Stimulated activated naive CD8-positive, alpha-beta T cell treated with anti-CD3 and anti-CD28 coated beads, Interleukin-15, Interleukin-2, amounts not matched to agents 100 U/mL and 50 U/mL, for 24 hours (primary cell): ENCODE measurements at places on chromosomes 4 and X.

- DNase-seq: no peak
Measured at GRCh38 chr4:113893546-113893945, 85.9 kb downstream of the ARSJ start.

GRCh38 chr4:8297691-8298485 is 28.3 kb downstream of the HTRA3 start:
- DNase-seq: no peak

DNA sequence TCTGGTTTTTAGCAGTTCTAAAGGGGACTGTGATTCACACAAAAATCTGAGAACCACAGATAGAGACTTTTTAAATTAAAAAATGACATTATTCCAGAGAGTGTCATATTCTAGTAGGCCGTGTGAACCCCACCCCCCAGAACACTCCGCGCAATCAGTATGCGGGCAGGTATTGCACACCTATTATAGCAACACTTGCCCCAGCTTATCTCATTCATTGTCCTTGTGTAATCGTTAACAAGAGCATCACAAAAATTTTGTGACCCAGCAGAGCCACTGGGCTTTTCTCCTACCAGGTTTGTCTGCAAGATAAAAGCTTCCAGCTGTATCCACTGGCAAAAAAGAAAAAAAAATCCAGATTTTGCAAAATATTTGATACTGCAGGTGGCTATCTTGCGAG is 394.1 kb upstream of the SMIM31 start:
- no peak for DNase-seq

- DNase-seq: no peak
Measured at GRCh38 chrX:152450076-152450475, 1.0 kb downstream of the GABRA3 start.

DNA sequence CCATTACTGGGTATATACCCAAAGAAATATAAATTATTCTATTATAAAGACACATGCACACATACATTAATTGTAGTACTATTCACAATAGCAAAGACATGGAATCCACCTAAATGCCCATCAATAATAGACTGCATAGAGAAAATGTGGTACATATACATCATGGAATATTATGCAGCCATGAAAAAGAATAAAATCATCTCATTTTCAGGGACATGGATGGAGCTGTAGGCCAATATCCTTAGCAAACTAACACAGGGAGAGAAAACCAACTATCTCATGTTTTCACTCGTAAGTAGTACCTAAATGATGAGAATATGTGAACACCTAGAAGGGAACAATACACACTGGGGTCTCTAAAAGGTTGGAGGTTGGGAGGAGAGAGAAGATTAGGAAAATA is 86.0 kb upstream of the GALNTL6 start:
- DNase-seq: no peak

DNA sequence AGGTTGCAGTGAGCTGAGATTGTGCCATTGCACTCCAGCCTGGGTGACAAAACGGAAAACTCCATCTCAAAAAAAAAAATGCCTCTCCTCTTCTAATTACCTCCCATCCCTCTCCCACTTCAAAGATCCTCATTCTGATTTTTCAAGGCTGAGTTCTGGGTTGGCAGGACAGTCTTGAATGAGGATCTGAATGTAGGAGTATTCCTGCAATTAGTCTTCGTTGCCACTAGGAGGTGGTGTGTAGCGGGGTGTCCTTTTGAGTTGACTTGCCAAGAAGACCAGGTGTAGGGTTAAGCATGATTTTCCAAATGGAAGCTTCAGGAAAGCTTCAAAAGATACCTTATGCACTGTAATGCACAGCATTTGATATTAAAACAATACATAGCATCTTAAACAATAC is 169.9 kb downstream of the ASMT start:
- DNase-seq: no peak

GRCh38 chr4:138573246-138573645 is 331.1 kb upstream of the SLC7A11 start:
- no peak for DNase-seq

GRCh38 chrX:17027931-17028330 is 81.5 kb downstream of the REPS2 start:
- no peak for DNase-seq

DNA sequence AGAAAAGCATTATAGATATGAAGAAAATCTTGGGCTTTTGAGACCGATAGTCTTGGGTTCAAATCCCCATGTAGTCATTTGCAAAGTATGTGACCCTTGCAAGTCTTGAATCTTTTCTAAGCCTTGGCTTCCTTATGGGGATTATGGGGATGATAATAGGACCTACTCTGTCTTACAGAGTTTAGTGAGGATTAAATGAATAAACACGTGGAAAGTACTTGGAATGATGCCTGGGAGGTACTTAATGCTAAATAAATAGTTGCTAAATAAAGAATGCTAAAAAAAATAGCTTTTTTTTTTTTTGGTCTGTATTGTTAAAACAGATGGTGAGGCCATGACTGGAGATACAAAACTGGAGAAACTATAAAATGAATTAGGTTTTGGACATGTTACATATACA is 292.7 kb downstream of the GPAT3 start:
- DNase-seq: no peak

DNA sequence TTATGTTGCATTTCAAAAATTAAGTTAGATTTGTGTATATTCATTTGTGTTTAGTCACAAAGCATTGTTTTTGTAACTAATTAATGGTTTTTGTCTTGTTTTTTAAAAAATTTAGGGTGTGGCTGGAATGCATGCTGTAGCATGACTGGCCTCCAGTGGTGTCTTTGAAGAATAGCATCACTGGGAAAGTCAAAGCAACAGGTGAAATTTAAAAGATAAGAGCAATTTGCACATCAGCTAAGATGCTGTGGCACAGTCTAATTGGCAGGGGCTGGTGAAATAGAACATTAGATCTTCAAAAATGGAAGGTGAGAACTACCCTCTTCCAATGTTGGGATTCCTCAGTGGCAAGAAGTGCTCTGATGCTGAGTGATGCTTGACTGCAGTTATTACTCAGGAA is 45.3 kb downstream of the ANK2 start:
- DNase-seq: no peak

- no peak for DNase-seq
Measured at GRCh38 chrX:10167573-10167972, 10.8 kb downstream of the CLCN4 start.

- no peak for DNase-seq
Measured at GRCh38 chrX:140157611-140158010, 192.3 kb upstream of the CXorf66 start.

- DNase-seq: no peak
Measured at GRCh38 chr4:2688697-2689096, 67.4 kb downstream of the TNIP2 start.

GRCh38 chrX:114675365-114675764 is 91.5 kb downstream of the HTR2C start:
- DNase-seq: no peak

- DNase-seq: no peak
Measured at GRCh38 chr4:95086551-95086950, 328.8 kb downstream of the BMPR1B start.

DNA sequence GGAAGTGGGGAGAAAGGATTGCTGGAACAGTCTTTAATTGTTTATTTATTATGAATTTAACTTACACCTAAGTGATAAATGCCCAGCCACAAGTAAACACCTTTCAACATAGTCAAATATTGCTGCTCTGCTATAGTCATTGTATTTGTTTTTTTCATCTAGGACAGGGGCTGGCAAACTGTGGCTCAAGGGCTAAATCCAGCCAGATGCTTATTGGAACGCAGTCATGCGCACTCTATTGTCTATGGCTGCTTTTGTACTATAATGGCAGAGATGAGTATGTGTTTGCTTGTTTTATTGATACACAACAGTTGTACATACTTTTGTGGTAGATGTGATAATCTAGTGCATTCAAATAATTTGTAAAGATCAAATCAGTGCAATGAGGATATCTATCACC is 95.3 kb downstream of the ZAR1 start:
- DNase-seq: no peak

GRCh38 chr4:36082817-36083216 is 161.5 kb downstream of the ARAP2 start:
- no peak for DNase-seq

DNA sequence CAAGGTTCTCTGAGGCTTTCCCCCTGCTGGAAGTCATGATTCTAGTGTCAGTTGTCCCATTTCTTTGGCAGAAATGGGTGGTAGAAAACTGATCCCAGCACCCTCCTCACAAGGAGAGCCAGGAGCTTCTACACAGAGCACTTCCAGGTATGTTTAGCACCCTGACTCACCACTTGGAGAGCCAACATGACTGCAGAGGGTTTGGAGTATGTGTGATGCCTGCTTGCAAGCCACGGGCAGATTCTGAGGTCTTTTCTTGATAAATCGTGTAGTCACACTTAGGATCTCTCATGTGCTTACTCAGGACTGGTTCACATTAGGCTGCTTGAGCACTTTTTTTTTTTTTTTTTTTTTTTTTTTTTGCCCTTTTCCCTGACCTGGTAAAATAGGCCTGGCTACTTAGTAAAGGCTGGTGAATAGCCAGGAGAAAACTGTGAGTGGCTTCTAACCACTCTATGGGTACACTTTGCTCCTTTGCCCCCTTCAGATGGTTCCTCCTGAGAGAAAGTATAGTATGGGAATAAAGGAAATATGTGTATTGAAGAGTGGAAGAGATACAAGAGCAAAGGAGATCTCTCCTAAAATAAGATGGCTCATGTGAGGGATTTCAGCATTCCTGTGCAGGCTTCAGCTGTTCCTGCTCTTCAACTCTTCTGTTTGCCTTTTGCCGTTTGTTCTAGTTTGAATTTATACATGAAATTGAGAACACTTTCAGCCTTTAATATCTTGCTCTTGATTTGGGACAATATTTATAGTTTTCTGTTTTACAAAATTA is 103.6 kb downstream of the EMCN start:
- no peak for DNase-seq
